ENCODE measurements at places on chromosomes 13 and 19. TPM values are rescaled to one million over a fixed set of nuclear protein-coding genes. Genes with fewer than 3 reads are reported as not detected.

ATP4B gene
- total RNA-seq, result not detected

ZNF610 gene
- not detected for total RNA-seq

ACP7 gene
- total RNA-seq, result 0.03 TPM

C3 gene
- total RNA-seq, result 60.4 TPM

BEST2 gene
- 4.3 TPM for total RNA-seq

TNNT1 gene
- 136 TPM for total RNA-seq

ZNF66 gene
- not detected for total RNA-seq

CLDN10 gene
- 0.14 TPM for total RNA-seq

OR7G2 gene
- not detected for total RNA-seq

SIX5 gene
- 26.1 TPM for total RNA-seq

TJP3 gene
- total RNA-seq, result 0.47 TPM

KATNAL1 gene
- 5.9 TPM for total RNA-seq

PRR20D gene
- not detected for total RNA-seq

ZNF835 gene
- total RNA-seq, result not detected

ZIC5 gene
- total RNA-seq, result 2.7 TPM

MBD3L2 gene
- not detected for total RNA-seq

FCER2 gene
- not detected for total RNA-seq

KLF5 gene
- total RNA-seq, result 59.9 TPM

MEX3D gene
- total RNA-seq, result 9.0 TPM

C19orf85 gene
- not detected for total RNA-seq

PABPC3 gene
- total RNA-seq, result 0.14 TPM

All from A549 treated with dexamethasone at 1 μM for 4 hours (cell line).